HT-29 (cell line): ENCODE measurements at places on chromosomes 2 and 18. TPM values are rescaled to one million over a fixed set of nuclear protein-coding genes. Genes with fewer than 3 reads are reported as not detected.

The OSR1 gene
- 8.0 and 8.9 TPM in 2 replicates for total RNA-seq

- DNase-seq, result no peak
Observed at GRCh38 chr18:77749089-77749488, 499.4 kb downstream of the GALR1 start.

The LRRC30 gene
- not detected in 2 replicates for total RNA-seq

DNA sequence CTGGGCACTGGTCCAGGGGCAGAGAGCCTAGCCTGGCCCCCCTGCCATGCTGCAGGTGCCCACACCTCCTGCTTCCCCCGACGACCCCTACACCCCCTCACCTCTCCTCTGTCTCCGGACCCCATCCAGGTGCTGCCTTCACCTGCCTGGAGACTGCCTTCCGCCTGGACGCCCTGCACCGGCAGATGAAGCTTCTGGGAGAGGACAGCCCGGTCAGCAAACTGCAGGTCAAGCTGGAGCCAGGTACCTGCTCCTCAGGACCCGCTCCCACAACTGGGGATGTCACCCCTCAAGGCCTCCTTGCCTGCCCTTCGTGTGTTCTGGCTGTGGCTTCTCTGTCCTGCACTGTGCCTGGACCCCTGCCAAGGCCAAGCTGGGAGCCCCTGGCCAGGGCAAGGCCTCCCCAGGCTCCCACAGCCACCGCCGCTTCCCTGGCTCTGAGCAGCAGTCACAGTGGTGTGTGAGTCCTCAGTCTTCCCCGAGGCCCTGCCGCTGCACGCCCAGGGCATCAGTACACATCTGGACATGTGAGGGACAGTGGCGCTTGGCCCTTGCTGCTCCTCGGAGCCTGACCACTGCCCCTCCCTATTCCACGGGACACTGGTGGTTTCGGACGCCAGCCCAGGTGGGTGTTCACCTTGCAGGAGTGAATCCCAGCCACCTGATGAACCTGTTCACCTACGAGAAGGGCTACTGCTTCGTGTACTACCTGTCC lies 6.3 kb downstream of the RNPEPL1 start:
- DNase-seq, result no peak

GRCh38 chr2:142857256-142858164 lies 20.0 kb upstream of the KYNU start:
- DNase-seq, result no peak

The ASB18 gene
- not detected in 2 replicates for total RNA-seq

DNA sequence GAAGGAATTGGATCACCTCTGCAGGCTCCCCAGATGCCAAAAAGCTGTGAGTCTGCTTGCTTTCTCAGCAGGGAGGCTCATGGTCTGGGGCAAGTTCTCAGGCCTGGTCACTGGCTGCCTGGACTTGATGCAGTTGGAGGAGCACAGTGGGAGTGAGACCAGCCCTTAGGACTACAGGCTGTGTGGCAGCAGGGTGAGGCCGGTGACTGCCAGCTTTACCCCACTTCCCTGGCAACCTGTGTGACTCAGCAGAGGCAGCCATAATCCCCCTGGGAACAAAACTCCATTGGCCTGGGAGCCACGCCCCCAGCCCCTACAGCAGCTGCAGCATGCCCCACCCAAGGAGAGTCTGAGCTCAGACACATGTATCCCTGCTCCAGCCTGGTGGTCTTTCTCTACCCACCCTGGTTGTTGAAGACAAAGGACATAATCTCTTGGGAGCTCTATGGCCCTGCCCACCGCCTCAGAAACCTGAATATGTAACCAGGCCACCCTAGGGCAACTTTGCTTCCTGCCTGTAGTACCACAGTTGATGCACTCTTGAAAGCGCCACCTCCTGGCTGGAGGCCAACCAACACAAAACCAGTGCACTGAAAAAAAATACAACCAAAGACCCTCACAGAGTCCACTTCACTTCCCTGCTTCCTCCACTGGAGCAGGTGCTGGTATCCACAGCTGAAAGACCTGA lies 106.8 kb upstream of the SPATS2L start:
- DNase-seq, result no peak

DNA sequence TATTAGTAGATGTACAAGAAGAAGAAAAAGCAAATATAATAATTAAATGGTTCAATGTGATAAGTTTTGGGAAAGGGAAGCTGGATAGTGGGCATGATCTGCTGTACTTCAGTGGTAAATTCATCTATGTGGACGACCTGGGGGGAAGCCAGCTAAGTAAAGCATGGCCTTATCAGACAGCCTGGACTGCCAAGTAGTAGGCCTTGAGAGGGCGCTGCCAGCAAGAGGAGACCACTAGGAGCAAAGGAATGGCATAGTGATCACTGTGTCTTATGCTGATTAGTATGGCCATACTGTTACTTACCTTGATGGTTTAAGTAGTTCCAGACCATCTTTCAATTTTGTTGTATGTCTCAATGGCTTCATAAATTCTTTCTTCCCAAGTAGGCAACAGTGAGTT lies 287.6 kb downstream of the SETBP1 start:
- no peak for DNase-seq

- no peak for DNase-seq
Observed at GRCh38 chr18:75324686-75325257, 102.7 kb downstream of the SMIM21 start.

DNA sequence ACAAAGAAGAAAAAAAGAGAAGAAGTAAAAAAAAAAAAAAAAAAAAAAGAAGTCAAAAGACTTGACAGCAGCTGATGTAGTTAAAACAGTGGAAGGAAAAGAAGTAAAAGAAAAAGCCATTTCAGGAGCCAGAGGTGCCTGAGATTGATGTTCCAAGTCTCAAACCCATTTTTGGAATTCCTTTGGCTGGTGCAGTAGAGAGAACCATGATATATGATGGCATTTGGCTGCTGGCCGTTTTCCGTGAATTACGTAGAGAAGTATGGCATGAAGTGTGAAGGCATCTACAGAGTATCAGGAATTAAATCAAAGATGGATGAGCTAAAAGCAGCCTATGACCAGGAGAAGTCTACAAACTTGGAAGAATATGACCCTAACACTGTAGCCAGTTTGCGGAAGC lies 7.6 kb upstream of the CHST10 start:
- no peak for DNase-seq

DNA sequence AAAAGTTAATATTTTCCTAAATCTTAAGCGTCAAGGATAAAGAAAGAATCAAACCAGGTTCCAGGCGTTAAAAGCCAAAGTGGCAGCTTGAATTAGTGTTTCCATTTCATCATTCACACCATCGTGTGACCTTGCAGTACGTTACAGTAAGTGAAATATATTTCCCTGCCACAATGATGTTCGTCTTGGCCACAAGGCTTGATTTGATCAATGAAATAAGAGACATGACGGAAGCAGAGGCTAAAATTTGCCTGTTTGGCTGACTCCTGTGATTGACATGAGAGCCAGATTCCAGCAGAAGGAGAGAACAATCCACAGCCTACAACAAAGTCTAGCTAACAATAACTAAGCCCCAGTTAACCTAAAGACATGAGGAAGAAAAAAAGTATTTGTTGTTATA lies 62.0 kb downstream of the ASXL2 start:
- no peak for DNase-seq

- no peak for DNase-seq
Observed at GRCh38 chr2:163373496-163373895, 362.3 kb downstream of the FIGN start.

- no peak for DNase-seq
Observed at GRCh38 chr2:73028841-73029240, 42.7 kb downstream of the SFXN5 start.

DNA sequence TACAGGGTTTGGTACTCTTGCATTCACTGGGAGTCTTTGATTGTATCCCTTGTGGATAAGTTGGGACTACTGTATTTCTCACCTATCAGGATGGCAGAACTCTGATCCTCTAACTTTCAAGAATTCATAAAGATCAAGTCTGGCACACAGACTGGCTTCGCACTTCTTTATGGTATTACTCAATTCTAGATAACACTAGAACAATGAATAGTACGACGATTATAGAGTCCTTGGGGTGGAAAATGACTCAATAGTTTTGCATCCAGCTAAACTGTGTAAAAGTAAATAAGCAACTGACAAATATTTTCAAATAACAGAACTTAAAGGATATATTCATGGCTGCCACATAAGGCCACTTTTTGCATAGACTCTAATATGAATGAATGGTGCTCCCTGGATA lies 103.4 kb upstream of the MEX3C start:
- no peak for DNase-seq

The PSD4 gene
- 85.5 and 90.1 TPM in 2 replicates for total RNA-seq

GRCh38 chr2:186889101-186889879 lies 40.3 kb upstream of the ZSWIM2 start:
- no peak for DNase-seq

DNA sequence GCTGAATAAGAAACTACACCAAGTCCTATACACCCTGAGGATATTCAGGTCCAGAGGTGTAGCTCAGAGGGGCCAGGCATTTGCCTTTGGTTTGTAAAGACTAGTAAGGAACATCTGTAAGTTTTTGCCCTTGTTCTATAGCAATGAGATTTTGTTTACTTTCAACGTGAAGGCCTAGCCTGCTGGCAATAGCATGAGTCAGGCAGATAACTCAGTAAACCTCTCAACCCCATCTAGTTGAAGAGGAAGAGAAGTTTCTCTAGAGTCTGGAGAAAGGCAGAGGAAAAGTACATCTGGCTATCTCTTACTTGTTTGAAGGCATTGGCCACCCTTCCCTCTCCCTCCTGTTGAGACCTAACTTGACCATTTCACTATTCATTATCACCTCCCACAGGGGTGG lies 70.3 kb upstream of the ZNF521 start:
- DNase-seq, result no peak

- DNase-seq, result no peak
Observed at GRCh38 chr2:43363120-43363519, 136.7 kb upstream of the ZFP36L2 start.

The ASB3 gene
- total RNA-seq, result 6.3 and 9.5 TPM in 2 replicates

DNA sequence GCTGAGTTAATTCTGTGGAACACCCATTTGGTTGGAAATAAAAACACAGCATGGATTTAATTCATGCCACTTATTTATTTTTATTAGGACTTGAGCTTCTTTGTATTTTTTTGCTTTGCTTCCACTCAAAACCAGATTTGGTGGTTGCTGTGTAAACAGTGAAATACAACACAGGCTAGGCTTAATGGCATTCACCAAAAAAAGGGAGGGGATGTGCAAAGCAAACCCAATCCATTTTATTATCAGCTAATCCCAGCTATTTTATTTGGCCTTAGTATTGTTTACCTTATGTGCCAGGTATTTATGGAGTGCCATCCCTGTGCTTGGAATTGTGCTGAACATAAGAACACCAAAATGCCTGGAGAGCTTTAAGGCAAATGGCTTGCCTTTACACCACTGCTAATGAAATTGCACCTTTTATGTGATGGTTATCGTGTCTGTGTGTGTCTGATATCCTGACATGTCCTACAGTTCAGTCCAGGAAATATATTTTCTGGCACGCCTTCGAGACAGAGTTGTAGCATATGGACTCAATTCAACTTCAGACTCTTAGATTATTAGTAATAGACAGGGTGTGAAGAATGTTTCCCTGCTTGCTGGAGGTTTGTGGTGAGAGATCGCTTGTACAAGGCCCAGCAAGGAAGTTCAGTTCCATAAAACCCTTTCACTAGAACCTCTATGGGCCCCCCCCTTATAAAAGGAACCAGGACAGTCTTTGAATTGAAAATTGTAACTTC lies 99.6 kb downstream of the PRPF40A start:
- no peak for DNase-seq

- DNase-seq, result no peak
Observed at GRCh38 chr18:75071866-75072671, 136.9 kb downstream of the PTGR3 start.

The FANCL gene
- 29.0 and 33.3 TPM in 2 replicates for total RNA-seq

GRCh38 chr18:46336278-46337111 lies 232.3 kb downstream of the HAUS1 start:
- DNase-seq, result no peak
